ENCODE measurements at places on chromosomes 1 and 21.

DNA sequence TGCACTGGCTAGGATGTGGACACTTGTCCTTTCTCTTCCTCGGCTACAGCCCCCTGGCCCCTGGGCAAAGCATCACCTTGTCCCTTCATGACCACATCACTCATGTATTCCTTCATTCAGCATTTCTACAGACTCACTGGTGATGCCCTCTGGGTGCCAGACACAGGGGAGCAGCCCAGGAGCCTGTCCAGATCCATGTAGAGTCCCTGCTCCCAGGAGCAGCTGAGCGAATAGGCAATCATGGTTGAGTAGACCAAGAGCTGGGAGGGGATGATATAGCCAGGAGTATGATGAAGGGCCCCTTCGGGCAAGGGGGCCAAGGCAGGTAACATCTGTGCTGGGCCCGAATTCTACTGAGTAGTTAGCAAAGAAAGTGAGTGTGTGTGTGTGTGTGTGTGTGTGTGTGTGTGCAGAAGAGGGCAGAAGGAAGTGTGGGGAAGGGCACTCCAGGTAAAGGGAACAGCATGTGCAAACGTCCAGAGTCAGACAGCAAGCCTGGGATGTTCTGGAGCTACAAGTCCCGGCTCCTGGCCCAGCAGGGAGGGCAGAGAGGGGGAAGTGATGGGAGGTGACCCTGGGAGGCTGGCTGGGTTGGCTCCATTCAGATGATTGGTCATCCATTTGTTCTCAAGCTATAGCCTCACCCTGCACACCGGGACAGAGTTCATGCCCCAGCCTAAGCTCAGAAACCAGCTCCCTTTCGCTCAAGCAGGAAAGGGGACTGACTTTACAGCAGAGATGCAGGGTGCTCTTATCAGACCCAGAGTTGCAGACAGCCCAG, 21.0 kb upstream of the PIK3CD start:
- no peak for DNase-seq

GRCh38 chr1:25854554-25854953, 4.7 kb downstream of the AUNIP start:
- no peak for DNase-seq

DNA sequence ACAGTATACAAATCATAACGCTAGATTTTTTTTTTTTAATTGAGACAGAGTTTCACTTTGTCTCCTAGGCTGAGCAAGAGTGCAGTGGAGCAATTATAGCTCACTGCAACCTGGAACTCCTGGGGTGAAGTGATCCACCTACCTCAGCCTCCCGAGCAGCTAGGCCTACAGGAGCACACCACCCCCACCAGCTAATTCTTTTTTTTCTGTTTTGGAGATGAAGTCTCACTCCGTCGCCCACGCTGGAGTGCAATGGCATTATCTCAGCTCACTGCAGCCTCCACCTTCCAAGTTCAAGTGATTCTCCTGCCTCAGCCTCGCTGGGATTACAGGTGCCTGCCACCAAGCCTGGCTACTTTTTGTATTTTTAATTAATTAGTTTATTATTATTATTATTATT, 21.3 kb downstream of the NPR1 start:
- no peak for DNase-seq

- DNase-seq, result no peak
Observed at GRCh38 chr1:53992085-53992874, 25.7 kb downstream of the LDLRAD1 start.

DNA sequence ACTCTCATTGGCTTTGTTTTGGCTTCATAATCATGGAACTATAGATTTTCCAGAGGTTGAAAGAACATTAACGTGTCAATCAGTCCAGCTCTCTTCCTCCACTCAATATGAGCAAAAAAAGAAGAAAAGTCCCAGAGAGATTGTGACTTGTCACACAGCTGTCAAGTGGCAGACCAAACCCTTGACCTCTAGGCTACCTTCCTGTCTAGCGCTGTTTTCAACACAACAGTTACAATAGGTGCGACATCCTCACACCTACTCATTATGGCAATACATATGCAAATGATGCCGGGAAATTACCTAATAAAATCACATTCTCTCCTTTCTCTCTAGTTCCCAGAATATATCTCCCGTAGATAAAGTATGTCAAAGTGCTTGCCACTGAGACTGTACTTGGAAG, 1.1 kb downstream of the WARS2 start:
- no peak for DNase-seq

DNA sequence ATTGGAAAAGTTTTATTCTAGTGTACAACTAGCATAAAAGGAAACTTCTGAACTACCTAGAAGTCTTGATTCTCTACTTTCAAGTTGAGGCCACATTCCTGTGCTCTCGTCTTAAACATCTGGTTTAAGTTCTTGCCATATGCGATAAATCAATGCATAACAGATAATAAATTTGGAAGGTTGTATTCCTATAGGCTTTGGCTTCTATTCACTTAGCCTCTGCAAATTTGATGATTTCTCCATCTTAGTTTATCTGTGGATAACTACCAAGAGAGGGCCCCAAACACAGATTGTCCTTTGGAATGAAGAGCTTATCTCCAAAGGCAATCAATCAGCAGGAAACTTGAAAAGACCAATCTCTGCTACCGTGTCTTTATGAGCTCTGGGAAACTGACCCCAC, 11.7 kb upstream of the RNF2 start:
- DNase-seq, result no peak

DNA sequence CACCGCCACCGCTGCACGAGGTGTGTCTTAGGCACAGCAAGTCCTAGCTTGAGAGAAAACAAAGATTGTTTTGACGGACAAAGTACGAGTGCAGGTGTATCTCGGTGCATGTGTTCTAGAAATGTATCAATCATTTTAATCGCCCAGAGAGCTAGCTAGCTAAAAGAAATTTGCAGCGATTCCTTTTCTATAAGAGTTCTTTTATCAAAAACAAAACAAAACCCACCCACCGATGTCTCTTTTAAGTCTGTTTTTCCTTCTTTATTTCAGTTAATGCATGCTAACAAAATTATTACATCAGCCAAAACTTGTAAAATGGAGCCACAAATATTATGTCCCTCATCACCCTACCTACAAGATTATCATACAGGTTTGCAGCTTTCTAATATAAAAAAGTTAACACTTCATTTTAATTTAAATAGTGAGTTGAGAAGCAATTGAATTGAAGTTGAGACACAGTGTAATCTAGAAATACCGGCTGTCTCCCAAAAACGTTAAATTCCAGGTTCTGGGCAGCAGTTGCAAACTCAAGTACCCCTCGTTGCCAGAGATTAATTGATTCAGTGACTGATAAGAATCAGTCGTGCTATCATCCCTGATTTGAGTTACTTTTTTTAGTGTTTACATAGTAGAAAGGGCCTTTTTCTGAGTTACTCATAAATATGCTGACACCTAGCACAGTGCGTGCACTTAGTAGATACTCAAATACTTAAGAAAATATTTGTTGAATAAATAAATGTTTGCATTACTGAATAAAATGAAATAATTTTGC, 1.5 kb upstream of the SYDE2 start:
- DNase-seq, result no peak

DNA sequence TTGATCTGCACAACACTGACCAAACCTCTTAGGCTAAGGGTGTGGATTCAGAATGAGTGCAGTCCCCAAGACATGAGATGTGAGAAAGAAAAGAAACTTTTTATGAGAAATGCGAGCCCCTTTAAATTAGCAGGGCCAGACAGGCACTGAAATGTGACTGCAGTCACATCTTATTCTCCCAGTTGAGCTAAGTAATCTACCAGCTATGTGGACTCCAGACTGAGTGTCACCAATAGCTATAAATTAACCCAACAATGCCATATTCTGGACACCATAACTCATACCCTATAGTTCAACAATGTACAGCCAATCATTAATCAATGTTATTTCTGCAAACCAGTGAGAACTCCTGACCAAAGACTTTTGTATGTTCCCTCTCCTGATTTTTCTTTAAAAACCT, 153.2 kb downstream of the COQ8A start:
- DNase-seq, result no peak

DNA sequence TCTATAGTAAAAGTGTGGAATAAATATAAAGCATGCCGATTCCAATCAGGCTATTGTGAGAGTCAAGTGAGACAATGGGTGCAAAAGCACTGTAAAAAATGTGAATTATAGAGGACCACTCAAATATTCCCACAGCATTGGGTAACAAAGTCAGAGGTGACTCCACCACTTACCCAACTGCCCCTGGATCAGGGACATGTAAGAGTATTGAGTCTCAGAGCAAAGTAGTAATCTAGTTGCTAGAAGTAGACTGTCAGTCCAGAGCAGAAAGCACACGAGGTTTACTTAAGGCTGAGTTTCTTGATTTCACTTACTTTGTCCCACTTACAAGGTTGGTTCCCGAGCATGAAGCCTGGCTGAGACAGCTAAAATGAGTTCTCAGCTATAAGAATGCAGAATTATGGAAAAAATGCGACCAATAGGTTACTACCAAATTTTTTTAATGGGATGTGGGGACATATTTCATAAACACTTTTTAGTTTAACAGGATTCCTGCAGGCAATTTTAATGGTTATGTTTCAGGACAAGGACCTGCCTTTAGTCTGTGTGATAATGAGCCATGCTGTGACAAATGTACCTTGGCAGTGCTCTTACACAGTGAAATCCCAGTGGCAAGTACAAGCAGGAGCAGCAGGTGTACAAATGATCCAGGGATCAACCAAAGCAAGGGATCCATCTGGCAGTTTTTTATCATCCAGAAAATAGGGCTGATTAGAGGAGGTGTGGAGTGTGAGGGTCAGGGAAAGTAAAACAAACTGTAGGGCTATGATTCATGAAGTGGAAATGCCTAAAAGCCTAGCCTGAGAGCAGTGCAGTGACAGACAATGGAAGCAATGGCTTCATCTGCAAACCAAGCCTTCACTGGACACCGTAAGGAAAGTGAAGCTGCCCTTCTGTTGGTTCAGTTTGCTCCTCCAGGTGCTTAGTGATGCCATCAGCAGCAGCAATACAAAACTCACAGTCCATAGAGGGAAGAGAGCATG, 156.2 kb upstream of the SPAG17 start:
- DNase-seq, result no peak

DNA sequence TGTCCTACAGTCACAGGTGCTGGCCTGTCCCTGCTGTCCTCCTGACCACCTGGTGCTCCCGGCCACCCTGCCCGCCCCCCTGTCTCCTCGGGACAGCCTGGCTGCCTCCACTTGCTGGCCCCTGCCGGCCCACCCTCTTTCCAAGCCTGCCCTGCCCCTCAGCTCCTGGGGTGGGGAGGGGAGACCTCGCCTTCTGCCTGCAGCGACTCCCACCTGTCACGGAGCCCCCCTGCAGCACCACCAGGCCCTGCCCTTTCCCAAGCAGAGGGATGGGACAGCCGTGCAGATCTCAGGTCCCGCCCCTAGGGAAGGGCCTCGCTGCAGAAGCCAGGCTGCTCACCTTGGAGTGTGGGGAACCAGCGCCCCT, 7.5 kb downstream of the LRRC3 start:
- DNase-seq, result no peak

DNA sequence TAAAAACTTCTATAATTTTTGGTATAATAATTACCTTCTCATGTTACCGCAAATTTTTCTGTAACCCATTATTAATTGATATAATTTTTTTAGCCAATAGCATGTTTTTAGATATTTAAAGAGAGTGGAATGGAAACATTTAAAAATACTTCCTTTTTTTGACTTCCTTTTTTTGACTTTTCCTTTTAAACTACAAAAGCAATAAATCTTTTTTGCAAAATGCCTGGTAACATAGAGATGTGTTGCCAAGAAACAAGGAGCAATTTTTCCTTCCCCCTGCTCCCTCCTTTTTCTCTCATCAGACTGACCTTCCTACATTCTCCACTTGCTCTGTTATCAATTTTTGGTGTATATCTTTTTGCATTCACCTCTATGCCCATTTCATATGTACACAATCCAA, 666.2 kb downstream of the ADGRL2 start:
- DNase-seq, result no peak

DNA sequence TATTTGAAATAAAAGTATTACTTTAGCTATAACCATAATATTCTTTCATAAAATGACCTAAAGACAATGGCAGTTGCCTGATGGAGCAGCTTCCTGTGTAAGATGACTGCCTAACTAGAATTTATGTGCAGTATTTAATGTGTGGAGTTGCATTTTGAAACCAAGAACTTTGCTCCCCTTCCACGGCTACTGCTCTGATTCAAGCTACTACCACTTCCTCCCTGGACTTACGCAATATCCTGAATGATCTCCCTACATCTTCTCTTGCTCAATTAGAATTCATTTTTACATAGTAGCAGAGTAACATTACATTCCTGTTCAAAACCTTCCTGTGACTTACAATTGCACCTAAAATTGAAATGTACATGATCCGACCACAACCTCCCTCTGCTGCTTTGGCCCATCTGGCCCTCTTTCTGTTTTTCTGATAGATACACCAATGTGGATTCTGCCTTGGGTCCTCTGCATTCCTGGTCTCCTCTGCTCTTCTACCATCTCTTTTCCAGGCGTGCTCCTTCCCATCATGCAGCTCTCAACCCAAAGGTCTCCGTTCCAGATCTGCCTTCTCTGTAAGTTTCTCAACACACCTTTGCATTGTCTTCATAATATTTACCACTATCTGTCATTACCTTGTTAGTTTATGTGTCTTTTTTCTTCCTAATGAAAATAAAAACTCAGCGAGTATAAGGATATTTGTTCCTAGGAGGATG, 47.4 kb upstream of the USP25 start:
- peak; percentile 34 for DNase-seq

- DNase-seq, result no peak
Observed at GRCh38 chr1:6956488-6957159, 171.4 kb downstream of the CAMTA1 start.

GRCh38 chr1:119712342-119713038, 756 bp downstream of the PHGDH start:
- peak; percentile 75 for DNase-seq

DNA sequence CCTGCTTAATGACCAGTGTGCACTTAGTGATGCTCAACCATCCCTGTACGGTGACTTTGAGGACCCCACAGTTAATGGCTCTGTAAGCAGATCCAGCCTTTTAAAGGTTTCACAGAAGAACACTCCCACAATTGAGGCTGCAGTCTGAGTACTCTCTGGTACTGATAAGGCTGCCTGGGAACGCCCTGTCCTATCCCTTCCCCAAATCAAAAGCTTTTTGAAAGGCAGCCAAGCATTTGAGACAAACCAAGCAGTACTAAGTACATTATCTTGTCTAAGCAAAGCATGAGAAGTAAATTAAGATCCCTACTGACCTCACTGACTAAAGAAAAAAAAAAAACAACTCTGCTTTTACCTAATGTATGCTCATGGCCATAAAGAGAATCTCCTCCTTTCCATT, 60.7 kb downstream of the SH3GLB1 start:
- no peak for DNase-seq

- DNase-seq, result no peak
Observed at GRCh38 chr1:20262810-20263534, 27.7 kb upstream of the VWA5B1 start.

GRCh38 chr1:24914226-24915069, 15.6 kb downstream of the RUNX3 start:
- no peak for DNase-seq

GRCh38 chr21:32424191-32424535, 11.7 kb downstream of the EVA1C start:
- DNase-seq, result no peak

GRCh38 chr1:191963286-191963685, 195.0 kb upstream of the RGS18 start:
- DNase-seq, result peak; percentile 17

- no peak for DNase-seq
Observed at GRCh38 chr1:89112871-89113613, 12.9 kb downstream of the GBP2 start.
